ENCODE measurements at places on chromosomes 2 and 18. TPM values are rescaled to one million over a fixed set of nuclear protein-coding genes. Genes with fewer than 3 reads are reported as not detected.

DNA sequence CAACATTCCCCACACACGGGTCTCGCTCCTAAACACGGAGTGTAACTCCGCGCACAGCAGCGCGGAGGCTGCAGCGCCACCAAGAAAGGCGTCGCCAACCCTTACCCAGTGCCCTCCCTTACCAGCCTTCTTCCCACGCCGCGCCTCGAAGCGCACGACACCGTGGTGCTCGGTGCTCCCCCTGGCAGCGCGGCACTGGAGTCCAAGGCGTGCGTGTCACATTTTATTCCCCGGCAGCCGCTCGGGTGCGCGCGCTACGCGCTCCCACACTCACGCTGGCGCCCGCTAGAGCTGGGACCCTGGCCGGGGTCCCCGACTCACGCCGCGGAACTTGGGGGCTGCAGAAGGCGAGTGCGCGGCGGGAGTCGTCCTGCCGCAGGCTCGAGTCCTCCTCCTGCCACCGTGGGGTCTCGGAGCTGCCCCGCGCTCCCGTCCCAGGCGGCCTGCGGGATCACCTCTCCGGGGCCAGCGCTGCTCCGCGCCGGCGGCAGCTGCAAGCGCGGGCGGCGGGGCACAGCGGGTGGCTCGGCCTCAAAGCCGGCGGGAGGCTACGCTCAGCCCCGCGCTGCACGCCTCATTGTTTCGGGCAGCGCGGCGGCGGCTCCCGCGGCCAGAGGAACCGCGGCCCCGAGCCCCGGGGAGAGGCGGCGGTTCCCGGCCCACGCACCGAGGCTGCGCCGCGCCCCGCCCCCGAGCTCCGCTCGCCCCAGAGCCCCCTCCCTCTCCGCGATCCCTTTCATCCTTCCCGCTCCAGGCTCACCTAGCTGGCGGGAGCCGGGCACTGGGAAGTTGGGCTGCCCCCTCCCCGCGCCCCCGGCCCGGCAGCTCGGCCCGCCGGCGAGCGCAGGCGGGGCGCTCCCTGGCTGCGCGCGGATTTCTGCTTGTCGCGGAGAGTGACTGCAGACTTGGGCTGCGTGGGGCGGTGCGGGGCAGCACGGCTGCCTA is at the start of gene ST6GAL2:
Gene ST6GAL2 (minus strand): TSS at position 197 of the 945 bp plus-strand sequence. CDS start 42,190 bp downstream, outside the sequence.
- DNase-seq, result no peak

- DNase-seq, result no peak
These were observed 189.8 kb downstream of the SNTG2 start for GRCh38 chr2:1140389-1141003.

GRCh38 chr2:37869771-37870170 is 55.3 kb upstream of the RMDN2 start:
- DNase-seq, result peak; percentile 99

DNA sequence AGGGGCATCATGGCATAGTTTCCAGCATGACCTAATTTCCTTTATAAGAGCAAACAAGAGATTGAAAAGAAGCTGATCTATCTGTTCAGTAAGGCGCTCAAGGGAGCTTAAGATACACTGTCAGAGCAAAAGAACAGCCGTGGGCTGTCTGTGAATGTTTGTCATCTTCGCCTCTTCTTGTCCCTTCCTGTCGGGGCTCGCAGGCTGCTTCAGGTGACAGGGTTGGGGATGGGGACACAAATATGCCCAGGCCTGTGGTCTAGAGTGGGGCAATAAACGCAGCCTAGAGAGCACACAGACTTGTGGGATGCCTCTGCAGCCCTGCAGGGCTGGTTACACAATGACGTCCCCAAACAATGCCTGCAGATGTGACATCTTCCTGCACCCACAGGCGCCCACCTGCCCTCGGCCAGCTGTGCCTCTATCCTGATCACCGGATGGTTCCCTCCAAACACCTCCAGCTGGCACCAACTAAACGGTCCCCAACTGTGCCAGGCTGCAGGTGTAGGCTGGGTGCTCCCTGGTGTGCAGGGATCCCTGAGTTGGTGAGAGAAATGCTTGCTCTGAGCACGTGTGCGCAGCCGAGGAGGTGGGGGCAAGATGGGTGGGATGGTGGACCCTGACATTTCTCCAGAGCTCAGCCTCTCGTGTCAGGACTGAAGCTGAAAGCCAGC is 72.8 kb downstream of the EDAR start:
- DNase-seq, result no peak

DNA sequence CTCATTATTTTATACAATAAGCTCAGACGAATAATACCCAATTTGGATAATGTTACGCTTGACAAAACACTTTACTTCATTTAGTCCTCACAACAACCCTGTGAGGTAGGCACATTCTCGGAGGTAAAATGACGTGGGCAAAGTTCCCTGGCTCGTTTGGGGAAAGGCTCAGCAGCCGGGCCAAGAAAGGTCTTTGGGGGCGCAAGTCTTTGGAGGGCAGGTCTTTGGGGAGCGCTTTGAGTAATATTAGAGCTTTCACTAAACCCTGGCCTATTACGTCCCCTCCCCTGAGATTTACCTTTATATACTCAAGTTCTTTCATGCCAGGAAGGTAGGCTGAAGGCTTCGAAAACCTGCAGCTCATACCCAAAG is 427 bp downstream of the RBKS start:
- no peak for DNase-seq

DNA sequence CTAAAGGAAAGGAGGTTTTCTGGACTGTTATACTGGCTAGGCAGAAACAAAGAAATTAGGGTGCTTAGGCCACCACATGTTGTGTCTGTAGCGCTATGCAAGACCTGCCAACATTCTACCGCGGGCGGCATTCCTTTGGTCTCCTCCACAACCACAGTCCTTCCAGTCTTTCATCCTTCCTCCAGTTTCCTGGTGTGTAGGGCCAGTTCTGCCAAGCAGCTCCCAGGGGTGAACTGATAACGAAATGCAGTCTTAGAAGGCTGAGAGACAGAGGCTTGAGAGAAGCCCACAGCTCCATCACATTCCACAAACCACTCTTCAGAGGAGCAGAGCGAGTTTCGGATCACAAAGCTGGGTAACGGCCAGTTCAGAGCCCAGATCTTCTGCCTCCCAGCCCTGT is 19.5 kb upstream of the CXXC1 start:
- no peak for DNase-seq

Gene CD8A
- not detected for total RNA-seq

Gene KCNIP3
- total RNA-seq, result 10.4 TPM

GRCh38 chr2:184877909-184878308 is 279.6 kb downstream of the ZNF804A start:
- no peak for DNase-seq

Gene TFPI
- 99.7 TPM for total RNA-seq

Gene CD28
- total RNA-seq, result not detected

GRCh38 chr2:29589440-29590103 is 331.8 kb downstream of the ALK start:
- no peak for DNase-seq

Gene G6PC2
- not detected for total RNA-seq

DNA sequence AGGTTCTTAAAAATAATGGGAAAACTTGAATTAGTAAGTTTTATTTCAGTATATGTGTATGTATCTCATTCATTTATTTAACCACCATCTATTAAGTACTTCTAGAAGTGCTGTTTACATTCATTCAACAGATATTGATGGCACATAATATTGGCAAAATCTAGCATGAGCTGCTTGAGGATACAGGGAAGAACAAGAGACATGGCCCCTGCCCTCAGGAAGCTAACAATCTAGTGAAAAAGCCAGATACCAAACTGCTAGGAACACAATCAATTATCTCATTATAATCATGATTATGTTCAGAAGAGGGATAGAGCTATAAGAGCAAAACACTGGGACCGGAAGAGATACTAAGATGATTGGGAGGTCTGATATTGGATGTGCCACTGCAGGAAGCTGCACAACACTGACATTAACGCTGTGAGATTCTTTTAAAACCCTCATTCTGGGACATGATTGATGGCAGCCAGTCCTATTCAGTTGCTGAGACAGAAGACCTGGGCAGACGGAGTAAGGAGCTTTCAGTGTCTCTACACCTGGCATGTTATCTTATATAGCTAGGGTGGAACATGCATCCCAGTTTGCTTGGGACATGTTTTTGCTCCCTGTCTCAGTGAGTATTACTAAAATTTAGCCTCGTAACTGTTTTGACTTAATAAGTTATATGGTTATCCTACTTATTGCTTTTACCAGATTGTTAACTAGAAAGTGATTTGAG is 314.1 kb downstream of the STK39 start:
- no peak for DNase-seq

Gene VWA3B
- not detected for total RNA-seq

DNA sequence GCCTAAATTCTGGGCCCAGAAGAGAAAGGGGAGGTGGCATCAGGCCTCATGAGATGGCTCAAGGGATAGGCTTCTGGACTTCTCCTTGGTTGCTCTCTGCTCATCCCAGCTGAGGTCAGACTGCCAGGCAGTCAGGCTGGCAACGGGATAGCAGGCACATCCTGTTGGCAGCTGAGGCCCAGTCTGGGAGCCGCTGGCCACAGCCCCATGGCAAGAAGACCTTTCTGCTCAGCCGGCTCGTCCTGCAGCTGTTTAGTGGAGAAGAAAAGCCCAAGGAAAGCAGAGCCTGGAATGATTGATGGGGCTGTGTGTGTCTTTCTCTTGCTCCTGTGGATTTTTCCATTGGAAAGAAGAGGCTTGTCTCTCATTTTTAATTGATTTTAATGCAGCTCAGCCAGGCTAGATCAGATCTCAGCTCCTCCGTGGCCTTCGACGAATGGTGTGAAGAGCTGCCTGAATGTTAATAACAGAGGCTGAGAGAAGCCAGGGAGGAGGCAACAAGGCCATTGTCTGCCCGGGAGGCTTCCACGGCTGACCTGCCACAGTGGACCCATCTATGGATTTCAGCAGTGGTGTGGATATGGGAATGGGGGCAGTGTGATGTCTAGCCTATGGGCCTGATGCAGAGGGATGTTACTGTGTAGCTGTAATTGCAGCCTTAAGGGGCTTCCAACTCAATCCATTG is 99.5 kb downstream of the HS1BP3 start:
- no peak for DNase-seq

Gene THUMPD2
- 6.7 TPM for total RNA-seq

DNA sequence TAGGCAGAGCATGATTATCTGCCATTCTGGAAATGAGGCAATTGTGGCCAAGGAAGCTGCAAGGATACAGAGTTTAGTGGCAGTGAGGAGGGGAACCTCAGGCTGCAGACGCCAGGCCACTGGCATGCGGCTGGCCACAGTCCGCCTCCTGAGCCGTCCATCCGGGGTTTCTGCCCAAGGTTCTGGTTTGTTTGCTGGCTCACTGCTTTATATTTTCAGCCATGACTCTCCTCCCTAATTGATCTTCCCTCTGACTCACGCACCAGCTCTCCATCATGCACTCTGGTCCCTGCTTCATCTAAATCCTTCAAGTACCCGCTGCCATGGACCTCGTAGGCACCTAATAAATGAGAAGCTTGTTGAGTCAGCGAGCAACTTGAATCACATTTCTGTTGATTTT is 107.8 kb upstream of the REV1 start:
- DNase-seq, result no peak

GRCh38 chr2:50953021-50953420 is 78.9 kb downstream of the NRXN1 start:
- peak; percentile 80 for DNase-seq

Gene EMILIN1
- 0.80 TPM for total RNA-seq

- DNase-seq, result no peak
These were observed 13.6 kb upstream of the NARS1 start for GRCh38 chr18:57635003-57635822.

- DNase-seq, result no peak
These were observed 1.9 kb downstream of the CCDC68 start for GRCh38 chr18:54957296-54957832.

GRCh38 chr2:172088245-172089004 is 3.1 kb downstream of the DLX1 start:
- no peak for DNase-seq

GRCh38 chr2:39778233-39778632 is 825 bp downstream of the THUMPD2 start:
- DNase-seq, result no peak

Gene BCS1L
- total RNA-seq, result 38.2 TPM

GRCh38 chr2:240112914-240113690 is 23.0 kb downstream of the COPS9 start:
- DNase-seq, result no peak

- no peak for DNase-seq
These were observed 196.6 kb upstream of the SOX11 start for GRCh38 chr2:5495586-5495985.

- peak; percentile 96 for DNase-seq
These were observed 42.1 kb downstream of the DDX18 start for GRCh38 chr2:117856415-117857210.

- DNase-seq, result no peak
These were observed 23.0 kb upstream of the CEP68 start for GRCh38 chr2:65033178-65033577.

Gene ALK
- not detected for total RNA-seq

GRCh38 chr2:9793156-9793917 is 49.9 kb upstream of the TAF1B start:
- DNase-seq, result no peak

- no peak for DNase-seq
These were observed 179.5 kb downstream of the BCL2 start for GRCh38 chr18:63140038-63140450.

Gene BCL2
- total RNA-seq, result 4.7 TPM

DNA sequence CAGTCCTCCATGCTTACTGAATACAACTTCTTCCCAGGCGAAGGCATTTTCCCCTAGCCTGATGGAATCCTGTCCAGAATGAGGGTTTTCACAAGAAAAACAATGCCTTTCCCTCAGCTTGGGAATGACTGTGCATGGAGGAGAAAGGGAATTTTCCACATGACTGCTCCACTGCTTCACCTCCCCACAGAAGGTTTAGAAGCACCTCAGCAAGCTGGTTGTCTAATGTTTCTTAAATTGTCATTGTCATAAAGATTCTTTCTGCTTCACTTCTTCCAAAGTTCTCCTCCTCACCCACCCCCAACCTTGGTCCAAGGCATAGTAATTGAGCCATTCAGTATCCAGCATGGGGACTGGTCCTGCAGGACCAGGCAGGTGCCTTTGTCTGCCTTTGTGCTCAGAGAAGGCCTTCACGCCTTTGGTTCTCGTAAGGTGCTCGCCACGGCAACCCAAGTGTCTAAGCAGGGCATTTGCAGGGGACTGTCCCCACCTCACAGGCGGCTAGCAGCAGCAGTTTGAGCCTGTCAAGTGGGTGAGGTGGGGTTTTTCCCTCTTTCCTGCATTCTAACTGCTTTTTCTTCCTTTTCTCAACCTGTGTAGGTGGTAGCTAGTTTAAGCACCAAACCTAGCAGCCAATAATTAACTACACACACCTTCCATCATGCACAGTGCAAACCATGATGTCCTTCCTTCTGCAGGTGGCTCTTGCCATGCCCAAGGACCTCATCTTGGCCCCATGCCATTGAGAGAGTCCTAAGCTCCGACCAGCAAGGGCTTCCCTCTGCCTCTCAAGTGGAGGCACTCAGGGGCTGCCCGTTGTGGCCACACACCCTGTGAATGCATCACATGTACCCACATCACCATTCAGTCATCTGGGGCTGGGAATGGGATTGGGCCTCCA is 65.7 kb upstream of the BCL2L11 start:
- peak; percentile 93 for DNase-seq

DNA sequence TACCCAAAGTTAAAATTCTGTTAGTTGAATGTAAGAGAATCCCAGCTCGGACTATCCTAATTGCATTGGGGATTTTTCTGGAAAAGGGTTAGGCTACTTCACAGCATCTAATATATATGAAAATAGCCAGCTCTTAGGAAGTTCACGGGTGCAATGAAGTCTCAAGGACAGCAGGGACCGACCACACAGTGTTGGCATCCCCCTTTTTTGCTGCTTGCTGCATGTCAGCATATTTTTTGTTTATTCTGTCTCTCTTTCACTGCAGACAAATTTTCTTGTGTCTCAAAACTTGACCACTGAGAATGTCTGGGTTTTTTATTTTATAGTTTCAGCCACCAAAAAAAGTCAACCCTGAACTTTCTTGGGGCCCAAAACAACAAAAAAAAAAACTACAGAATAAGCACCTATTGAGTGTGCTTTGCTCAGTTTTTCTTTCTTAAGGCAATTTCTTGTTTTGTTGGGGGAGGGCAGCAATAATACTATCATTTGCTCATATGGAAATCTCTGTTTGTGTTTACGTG is 535.6 kb downstream of the CNTNAP5 start:
- DNase-seq, result no peak
